ENCODE measurements at places on chromosomes 2 and 18. TPM values are rescaled to one million over a fixed set of nuclear protein-coding genes. Genes with fewer than 3 reads are reported as not detected.

The SEMA4C gene
- total RNA-seq, result 69.7 TPM

The MEP1B gene
- not detected for total RNA-seq

The SLC4A3 gene
- total RNA-seq, result 5.6 TPM

The VSNL1 gene
- 102 TPM for total RNA-seq

The MTCL1 gene
- total RNA-seq, result 35.1 TPM

The EVA1A gene
- total RNA-seq, result 8.5 TPM

The RTN4 gene
- total RNA-seq, result 244 TPM

The DCDC2C gene
- total RNA-seq, result not detected

The SNED1 gene
- 1.1 TPM for total RNA-seq

The SRD5A2 gene
- 0.03 TPM for total RNA-seq

The AQP12B gene
- not detected for total RNA-seq

The KANSL1L gene
- 21.2 TPM for total RNA-seq

The CARF gene
- 3.3 TPM for total RNA-seq

The CRYGD gene
- total RNA-seq, result 3.4 TPM

The NHEJ1 gene
- 30.6 TPM for total RNA-seq

The ALLC gene
- total RNA-seq, result not detected

The UPP2 gene
- not detected for total RNA-seq

The TDRD15 gene
- 0.07 TPM for total RNA-seq

The SPDYA gene
- total RNA-seq, result 0.42 TPM

The SCG2 gene
- total RNA-seq, result 0.31 TPM

The SATB2 gene
- total RNA-seq, result 5.7 TPM

The GPR45 gene
- 0.23 TPM for total RNA-seq

The ERICH2 gene
- total RNA-seq, result not detected

The SLC30A3 gene
- total RNA-seq, result 8.3 TPM

The CYTIP gene
- total RNA-seq, result not detected

The IAH1 gene
- 13.3 TPM for total RNA-seq

The MTIF2 gene
- total RNA-seq, result 38.9 TPM

The SPC25 gene
- total RNA-seq, result 23.4 TPM

The CD28 gene
- not detected for total RNA-seq

The M1AP gene
- total RNA-seq, result 12.1 TPM

The MBD2 gene
- 41.2 TPM for total RNA-seq

The SALL3 gene
- 29.0 TPM for total RNA-seq

The GTF2A1L gene
- total RNA-seq, result 2.8 TPM

The ASAP2 gene
- total RNA-seq, result 16.5 TPM

The NRP2 gene
- 22.0 TPM for total RNA-seq

The GRB14 gene
- 16.0 TPM for total RNA-seq

The LHCGR gene
- 0.45 TPM for total RNA-seq

The C2orf78 gene
- not detected for total RNA-seq

The HOXD1 gene
- total RNA-seq, result 0.39 TPM

The POTEC gene
- total RNA-seq, result not detected

The CYP20A1 gene
- total RNA-seq, result 21.0 TPM

The IL1RL1 gene
- not detected for total RNA-seq

The DPYSL5 gene
- total RNA-seq, result 10.3 TPM

The PPP1R1C gene
- total RNA-seq, result 5.7 TPM

The EMILIN2 gene
- total RNA-seq, result 7.1 TPM

The HOXD13 gene
- total RNA-seq, result not detected

The CAVIN2 gene
- total RNA-seq, result not detected

The ASB3 gene
- total RNA-seq, result 30.5 TPM

The C1QL2 gene
- 0.69 TPM for total RNA-seq

The OXER1 gene
- total RNA-seq, result 0.69 TPM

The RUFY4 gene
- 0.04 TPM for total RNA-seq

The FAM161A gene
- total RNA-seq, result 16.2 TPM

The PLA2R1 gene
- 0.78 TPM for total RNA-seq

The FEV gene
- not detected for total RNA-seq

The GATA6 gene
- total RNA-seq, result not detected

The CNTNAP5 gene
- total RNA-seq, result 0.49 TPM

The SCTR gene
- total RNA-seq, result not detected
